ENCODE measurements at places on chromosomes 2 and 18.

GRCh38 chr2:96530474-96531357 lies 5.8 kb upstream of the ARID5A start:
- no peak for DNase-seq

DNA sequence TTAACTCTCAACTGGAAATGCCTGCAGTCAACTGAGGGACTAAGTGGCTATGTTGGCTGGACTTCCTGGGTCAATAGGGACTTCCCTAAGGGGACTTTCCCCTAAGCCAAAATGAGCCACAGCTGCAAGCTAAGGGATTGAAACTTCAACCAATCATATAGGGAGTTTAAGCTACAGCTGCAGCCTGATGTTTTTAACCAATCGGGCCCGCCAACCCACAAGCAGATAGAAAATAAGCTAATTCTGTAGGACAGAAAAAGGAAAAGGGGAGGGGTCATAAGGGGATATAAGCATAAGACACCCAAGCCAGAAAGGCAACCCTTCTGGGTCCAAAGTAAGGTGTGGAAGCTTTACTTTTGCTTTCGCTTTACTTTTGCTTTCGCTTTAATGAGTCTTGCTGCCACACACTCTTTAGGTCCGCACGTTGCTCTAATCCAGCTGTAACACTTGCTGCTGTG lies 927.5 kb downstream of the ERBB4 start:
- DNase-seq = no peak

DNA sequence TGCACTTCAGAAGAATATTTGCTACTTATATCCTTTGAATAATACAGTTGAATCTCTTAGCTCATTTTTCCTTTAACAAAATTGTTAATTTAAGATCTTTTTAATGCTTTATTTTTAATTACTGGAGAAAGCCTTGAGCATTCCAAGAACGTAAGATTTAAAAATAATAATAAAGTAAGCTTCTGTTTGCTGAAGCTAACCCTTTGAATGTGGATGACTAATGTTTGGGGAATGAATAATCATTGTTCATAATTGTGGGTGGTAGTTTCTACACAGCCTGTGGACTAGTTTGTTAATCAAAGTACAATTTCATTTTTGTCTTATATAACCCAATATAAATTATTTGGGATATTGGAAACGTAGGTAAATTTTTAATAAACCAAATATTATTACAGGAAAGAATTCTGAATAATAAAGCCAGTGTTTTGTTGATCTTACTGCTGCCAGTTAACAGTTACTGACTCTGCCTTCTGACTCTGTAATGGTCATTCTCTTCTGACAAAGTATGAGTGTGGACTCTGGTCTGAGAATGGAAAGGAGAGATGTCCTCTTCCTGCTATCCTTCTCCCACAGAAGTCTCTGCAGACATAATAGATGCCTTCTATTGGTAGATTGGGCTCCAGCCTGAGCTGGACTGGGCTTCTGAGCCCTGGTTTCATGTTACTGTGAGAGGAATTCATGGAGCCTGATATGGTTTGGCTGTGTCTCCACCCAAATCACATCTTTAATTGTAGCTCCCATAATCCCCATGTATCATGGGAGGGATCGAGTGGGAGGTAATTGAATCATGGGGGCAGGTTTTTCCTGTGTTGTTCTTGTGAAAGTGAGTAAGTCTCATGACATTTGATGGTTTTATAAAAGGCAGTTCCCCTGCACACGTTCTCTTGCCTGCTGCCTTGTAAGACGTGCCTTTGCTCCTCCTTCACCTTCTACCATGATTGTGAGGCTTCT lies 292.7 kb upstream of the SLC39A10 start:
- no peak for DNase-seq

DNA sequence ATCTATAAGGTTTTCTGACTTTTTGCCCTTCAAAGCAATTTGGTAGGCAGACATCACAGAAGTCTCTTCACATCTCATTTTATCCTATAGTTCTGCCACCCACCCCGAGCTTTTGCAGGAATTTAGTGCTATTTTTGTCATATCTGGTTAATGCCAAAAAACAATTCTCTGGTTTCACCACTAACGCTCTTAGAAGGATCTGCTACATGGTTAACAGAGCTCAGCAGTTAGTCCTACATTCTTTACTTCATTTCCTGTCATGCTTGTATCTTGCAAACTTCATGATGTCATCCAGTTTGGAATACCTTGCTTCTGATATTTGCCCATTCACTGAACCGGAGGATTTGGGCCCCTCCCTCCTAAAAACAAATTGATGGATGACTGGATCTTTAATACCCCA lies 116.8 kb upstream of the SERPINE2 start:
- DNase-seq = no peak

DNA sequence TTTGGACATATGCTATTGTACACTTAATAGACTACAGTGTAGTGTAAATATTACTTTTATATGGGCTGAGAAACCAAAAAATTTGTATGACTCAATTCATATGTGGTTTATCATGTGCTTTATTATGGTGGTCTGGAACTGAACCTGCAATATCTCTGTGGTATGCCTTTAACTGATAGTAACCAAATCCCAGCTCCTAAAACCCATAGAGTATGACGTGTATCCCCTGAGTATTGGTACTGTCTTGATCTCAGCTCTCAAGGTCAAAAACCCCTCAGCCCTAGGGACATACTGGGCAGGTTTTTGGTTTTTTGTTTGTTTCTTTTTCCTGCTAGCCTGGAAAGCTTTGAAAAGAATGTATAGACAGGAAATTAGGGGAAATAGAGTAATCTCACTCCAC lies 42.2 kb upstream of the ARHGAP15 start:
- DNase-seq = no peak

DNA sequence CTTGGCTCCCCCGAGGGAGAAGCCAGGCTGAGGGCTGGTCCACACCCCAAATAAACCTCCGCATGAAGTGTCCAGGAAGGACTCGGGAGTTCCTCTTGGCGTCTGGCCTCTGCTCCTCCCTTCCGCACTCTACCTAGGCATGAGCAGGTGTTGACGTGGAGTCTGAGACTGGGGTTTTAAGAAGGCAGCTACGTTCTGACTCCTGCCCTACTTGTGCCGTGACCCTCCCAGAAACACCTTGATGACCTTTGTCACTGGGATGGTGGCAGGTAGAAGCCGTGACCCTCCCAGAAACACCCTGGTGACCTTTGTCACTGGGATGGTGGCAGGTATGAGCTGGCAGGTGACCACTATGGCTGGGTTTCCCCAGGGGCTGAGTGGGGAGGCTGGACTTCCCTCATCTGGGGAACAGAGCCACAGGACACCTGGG lies 54.8 kb downstream of the HS6ST1 start:
- DNase-seq = no peak

- no peak for DNase-seq
Observed at GRCh38 chr2:146986161-146986560, 858.7 kb upstream of the ACVR2A start.

All from left hindlimb (tissue), 1 donor.